ENCODE measurements at places on chromosomes 2 and 18. TPM values are rescaled to one million over a fixed set of nuclear protein-coding genes. Genes with fewer than 3 reads are reported as not detected.

Gene GLS
- 26.4 TPM for total RNA-seq

DNA sequence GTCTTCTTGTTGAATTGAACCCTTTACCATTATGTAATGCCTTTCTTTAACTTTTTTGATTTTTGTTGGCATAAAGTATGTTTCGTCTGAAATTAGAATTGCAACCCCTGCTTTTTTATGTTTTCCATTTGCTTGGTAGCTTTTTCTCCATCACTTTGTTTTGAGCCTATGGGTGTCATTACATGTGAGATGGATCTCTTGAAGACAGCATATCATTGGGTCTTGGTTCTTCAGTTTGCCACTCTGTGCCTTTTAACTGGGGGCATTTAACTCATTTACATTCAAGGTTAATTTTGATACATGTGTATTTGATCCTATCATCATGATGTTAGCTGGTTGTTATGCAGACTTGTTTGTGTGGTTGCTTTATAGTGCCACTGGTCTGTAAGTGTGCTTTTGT, 489.4 kb upstream of the TNP1 start:
- no peaks in the 10 kb centered on the region for H3K4me1 ChIP-seq
- no peak overlapping the region for H3K4me3 ChIP-seq
- no peak for DNase-seq
- H3K27ac ChIP-seq: no peak overlapping the region

- no peak for DNase-seq
- H3K36me3 ChIP-seq: no peaks in the 10 kb centered on the region
- no peaks in the 10 kb centered on the region for H3K4me1 ChIP-seq
- no peak overlapping the region for H3K27ac ChIP-seq
These were observed 1.6 kb upstream of the RTP5 start for GRCh38 chr2:241867776-241868420.

GRCh38 chr2:129775952-129776653, 203.4 kb upstream of the RAB6C start:
- H3K4me3 ChIP-seq: no peak overlapping the region
- H3K36me3 ChIP-seq: no peaks in the 10 kb centered on the region
- H3K27me3 ChIP-seq: no peaks in the 10 kb centered on the region
- DNase-seq: no peak
- no peaks in the 10 kb centered on the region for H3K4me1 ChIP-seq
- no peak overlapping the region for H3K27ac ChIP-seq

DNA sequence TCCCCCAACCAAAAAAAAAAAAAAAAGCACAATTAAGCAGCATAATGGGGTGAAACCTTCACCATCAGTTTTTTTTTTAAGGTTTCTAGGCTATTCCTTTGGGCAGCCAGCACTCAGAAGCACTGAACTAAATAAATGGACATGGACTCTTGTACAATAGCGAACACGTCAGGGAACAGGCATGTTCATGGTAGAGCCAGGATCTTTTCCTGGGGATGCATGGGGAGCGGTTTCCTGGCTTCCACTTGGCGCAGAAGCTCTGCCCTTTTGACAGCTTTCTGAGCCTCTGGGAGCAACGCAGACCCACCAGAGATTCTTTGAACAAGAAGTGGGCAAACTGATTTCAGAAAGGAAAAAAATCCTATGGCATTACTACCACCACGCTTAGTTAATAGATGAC, 35.0 kb downstream of the ALPK2 start:
- H3K4me3 ChIP-seq: no peak overlapping the region
- peaks cover 53% of the 10 kb centered on the region for H3K4me1 ChIP-seq
- H3K27me3 ChIP-seq: no peaks in the 10 kb centered on the region
- DNase-seq: no peak
